ENCODE measurements at places on chromosomes 12 and 14.
A peak's percentile ranks its signal among the peaks of the same experiment; 100 is the strongest.

- no peak for DNase-seq
Observed at GRCh38 chr14:24840204-24840893, 206.4 kb upstream of the GZMB start.

DNA sequence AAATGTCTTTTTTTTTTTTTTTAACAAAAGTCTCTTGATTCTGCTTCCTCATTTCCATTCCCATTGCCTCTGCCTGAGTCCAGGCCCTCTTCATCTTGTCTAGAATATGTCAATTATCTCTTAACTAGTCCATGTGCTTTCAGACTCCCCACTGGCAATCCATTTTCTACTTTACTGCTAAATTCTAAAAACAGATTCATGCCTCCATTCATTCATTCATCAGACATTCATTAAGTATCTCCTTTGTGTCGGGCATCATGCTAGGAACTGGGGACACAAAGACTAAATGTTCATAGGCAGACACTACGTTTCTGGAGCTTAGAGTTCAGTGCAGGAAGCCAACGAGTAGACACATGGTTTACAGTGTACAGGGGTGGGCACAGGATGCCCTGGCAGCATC, 9.6 kb upstream of the NEDD1 start:
- DNase-seq = no peak

DNA sequence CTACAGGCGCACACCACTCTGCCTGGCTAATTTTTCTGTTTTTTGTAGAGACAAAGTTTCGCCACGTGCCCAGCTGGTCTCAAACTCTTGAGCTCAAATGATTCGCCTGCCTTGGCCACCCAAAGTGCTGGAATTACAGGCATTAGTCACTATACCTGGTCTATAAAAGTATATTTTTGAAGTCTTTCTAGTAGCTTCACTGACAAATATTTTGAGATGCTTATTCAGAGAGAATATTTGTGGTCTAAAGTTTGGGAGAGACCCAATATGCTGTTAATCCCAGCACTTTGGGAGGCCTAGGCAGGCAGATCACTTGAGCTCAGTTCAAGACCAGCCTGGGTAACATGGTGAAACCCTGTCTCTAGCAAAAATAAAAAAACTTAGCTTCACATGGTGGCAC, 22.0 kb upstream of the PPP1R12A start:
- no peak for DNase-seq

- DNase-seq = no peak
Observed at GRCh38 chr12:118036672-118037411, 20.3 kb downstream of the RFC5 start.

DNA sequence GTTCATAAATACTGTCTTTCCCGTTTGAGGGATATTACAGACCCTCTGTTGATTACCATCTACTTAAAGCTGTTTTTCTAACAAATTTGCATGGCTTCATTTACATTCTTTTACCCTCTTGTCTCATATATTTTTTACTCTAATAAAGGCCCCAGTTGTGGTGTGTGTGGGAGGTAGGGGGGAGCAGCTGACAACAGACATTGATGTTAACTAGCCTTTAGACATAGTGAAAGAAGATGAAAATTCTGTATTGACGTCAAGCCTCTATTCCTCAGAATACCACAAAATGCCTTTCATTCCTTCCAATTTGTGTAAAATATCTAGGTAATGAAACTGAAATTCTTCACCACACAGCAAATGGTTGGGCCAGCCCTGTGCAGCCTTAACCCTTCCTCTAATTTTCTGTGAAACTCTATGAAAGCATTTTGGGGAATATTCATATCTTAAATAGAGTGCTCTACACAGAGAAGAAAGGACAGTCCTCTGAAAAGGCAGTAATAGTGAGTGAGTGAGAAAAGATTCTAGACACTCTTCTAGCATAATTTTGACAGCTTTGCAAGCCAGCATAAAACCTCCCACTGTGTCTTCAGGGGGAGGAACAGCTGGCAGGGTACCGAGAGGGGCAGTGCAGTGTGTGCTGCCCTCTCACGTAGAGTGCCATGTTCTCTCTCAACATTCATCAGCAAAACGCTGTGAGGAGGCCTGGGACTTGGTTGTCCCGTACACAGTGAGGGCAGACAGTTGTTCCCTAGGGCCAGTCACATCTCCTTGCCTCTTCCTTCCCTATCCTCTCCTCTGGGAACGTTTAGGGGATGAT, 20.1 kb upstream of the CERS5 start:
- no peak for DNase-seq

- no peak for DNase-seq
Observed at GRCh38 chr12:111975161-111975931, 37.6 kb downstream of the TMEM116 start.

DNA sequence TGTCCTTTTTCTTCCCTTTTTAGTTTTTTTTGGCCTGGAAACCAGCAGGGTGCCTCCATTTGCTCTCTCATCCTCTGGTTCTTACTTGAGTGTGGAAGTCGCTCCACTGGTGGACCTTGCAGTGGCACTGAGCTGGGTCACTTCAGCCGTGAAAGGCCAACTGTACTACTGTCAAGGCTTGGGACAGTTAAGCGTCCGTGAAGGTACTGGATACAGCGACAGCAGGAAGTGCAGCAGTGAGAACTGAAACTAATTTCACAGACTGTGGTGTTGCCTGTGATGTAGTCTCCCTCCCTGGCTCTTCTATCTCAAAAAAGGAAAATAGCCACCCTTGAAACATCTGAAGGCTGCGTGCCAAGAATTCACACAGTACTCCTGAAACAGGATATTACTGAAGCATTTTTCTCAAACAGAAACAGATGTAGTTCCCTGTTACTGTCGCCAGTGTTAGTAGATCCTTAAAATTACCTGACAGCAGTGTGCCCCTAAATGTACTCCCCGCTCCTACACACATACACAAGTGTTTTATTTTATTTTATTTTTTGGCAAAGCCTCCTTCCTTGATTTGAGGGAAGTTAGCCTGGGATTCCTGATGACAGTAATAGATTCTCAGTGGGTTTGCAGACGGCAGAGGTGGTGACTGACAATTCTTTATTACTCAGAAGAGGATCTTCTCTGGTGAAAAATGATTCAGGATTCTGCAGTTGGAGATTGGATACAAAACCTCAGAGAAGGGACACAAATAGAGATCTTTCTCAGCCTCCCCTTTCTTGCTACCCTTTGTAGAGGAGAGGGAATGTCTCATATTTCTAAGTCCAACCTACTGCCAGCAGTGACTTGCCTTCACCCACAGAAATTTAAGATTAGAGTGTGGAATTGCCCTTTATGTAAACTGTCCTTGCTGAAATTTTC, 4.4 kb downstream of the SUSD6 start:
- no peak for DNase-seq

DNA sequence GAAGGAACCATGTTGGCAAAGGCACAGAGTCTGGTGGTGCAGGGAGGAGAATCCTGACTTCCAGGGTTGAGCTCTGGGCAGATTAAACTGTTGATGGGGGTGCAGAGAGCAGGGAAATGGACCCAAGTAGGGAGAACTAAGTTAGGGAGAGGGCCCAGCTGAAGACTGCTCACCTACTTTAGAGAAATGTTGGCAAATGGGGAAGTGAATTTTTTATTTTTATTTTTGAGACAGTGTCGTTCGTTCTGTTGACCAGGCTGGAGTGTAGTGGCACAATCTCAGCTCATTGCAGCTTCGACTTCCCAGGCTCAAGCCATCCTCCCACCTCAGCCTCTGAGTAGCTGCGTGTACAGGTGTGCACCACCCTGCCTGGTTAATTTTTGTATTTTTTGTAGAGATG, 32.1 kb upstream of the TUBA1A start:
- no peak for DNase-seq

DNA sequence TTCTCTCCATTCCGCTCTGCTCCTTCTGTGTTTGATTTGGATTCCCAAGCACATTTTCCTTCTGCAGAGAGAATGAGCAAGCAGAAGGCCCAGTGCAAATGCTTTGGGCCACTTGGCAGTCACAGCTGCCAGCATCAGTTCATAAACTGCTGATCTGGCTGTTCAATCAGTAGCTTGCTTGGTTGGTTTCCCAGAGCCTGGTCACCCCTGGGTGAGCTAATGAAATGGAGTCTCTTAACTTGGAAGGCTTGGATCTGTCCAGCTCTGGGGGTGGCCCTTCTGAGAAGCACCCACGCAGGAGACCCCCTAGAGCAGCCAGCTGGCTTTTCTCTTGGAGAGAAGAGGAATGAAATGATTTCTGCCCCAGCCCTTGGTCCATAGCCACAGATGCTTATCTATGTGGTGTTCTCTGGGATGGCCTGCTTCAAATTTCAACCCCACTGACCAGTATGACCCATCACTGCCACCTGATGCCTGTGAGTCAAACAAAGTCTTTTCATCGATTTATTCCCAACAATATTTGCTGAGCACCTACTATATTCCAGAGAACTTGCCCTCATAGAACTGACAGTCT, 30.3 kb downstream of the FAIM2 start:
- no peak for DNase-seq

DNA sequence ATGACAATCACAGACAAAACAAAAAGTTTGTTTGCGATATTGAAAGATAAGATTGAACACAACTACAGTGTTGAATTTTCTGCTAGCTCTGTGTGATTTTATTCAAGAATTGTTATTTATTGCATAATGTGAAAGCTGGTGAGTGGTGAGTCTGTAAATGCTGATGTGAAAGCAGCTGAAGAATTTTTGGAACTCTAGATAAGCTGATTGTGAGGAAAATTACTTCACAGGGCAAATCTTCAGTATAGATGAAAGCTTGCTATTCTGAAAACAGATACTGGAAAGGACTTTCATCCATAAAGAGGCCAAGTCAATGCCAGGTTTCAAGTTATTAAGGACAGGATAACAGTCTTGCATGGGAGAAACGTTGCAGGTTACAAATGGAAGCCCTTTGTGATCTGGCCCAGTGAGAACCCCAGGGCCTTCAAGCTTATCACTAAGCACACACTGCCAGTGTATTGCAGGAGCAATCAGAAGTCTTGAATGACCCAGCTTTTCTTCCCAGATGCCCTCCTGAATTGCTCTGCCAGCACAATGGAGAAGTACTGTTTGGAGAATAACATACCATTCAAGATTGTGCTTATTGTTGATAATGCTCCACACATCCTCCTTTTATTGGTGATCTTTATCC, 153.7 kb downstream of the PCNX1 start:
- DNase-seq = no peak

DNA sequence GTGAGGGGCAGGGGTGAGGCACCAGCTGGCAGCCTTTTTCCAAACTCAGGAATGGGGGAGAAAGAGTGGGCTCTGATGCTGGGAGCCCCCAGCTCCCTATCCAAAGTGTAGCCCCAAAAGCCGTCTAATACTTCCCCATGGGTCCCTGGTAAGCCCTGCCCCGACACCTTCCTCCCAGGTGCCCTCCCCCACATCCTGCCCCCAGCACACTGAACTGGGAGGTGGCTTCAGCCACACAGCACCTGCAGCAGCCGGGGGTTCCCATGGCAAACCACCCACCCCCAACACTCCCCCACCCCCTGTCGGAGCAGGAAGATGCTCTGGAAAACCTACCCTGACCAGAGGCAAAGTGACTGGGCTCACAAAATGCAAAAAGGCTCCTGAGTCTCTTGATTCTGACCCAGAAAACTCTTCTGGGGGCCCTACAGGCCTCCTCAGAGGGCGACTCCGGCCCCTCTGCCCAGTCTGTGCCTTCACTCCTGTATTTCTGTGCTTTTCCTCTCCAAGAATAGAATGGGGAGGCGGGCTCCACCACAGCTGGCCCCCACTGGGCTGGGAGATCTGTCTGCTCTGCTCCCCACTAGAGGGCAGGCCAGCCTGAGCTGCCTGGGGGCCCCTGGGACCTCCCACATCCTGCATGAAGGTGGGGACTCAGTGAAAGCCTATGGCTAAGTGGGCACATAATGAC, 81.6 kb downstream of the ITPK1 start:
- peak; percentile 23 for DNase-seq

GRCh38 chr12:93127107-93127560, 198.0 kb upstream of the EEA1 start:
- DNase-seq = no peak

DNA sequence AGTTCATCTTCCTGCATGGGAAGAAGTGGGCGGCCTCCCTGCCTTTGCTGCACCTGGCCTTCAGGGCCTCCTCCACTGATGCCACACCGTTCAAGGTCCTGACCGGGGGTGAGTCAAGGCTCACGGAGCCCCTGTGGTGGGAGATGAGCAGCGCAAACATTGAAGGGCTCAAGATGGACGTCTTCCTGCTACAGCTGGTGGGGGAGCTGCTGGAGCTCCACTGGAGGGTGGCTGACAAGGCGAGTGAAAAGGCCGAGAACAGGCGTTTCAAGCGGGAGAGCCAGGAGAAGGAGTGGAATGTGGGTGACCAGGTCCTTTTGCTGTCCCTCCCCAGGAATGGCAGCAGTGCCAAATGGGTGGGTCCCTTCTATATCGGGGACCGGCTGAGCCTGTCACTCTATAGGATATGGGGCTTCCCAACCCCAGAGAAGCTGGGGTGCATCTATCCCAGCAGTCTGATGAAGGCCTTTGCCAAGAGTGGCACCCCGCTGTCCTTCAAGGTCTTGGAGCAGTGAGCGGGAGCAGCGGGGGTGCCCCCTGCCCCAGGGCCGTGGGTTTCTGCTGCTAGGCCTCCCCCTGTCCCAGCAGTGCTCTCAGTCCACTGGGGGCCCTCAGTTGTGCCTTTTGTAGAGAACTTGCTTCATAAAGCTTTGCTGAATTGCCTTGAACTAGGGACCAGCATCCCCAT, 12.4 kb downstream of the CBLN3 start:
- no peak for DNase-seq

GRCh38 chr14:94129758-94130414, 482 bp upstream of the IFI27L2 start:
- peak; percentile 18 for DNase-seq

DNA sequence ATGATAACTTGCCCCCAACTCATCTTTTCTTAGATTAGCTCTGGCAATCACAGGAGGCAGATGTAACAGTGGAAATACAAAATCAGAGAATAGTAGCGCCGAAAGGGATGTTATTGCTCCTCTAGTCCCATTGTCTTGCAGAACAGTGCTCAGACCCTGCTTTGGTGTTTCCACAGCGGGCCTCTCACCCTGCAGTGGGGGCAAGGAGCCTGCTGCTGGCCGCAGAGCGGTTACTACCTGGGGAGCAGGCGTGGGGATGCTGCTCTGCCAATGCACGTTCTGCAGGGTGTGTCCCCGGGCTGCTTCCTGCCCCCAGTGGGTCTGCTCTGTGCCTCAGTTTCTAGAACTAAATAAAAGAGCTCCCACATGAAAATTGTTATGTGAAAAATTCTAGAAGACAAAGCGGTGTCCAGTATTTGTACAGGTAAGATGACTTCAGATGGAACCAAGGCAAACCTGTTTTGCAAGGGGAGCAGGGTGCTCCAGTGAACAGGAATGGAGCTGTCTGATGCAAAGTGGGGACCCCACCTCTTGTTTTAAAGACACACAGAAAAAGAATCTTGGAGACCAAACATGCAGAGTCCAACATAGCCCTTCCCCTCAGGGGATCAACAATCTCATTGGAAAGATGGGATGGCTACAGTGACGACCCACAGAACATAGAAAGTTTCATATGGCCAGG, 35.5 kb downstream of the LRRC74A start:
- no peak for DNase-seq
